ENCODE measurements at places on chromosomes 2 and 18.

DNA sequence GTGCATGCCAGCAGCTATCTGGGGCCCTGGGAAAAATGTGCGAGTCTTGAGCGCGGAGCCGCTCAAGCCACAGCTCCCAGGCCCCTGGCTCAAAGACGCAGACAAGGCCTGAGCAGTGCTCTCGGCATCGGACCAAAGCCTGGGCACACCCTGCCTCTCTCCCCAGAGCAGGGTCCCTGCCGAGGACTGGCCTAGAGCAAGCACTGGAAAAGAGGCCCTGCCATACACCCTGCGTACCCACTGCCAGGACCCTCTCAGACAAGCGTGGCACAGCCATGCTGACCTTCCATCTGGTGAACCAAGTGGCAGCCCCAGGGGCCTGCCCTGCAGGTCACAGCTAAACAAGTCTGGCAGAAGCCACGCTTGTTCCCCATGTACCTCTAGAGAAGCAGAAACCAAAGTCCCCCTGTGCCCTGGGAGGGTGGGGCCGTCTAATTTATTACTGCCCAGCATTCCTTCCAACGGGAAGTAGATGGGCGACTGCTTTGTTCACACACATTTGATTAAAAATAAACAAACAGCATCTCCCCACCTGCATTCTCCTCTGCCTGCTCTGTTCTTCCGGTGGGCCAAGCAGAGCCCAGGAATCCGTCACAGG is 14.0 kb downstream of the STK25 start:
- no peak for DNase-seq

- no peak for DNase-seq
Observed at GRCh38 chr2:233323851-233324250, 16.2 kb downstream of the SAG start.

GRCh38 chr2:6866275-6866671 is 566 bp upstream of the CMPK2 start:
- peak; percentile 37 for DNase-seq

DNA sequence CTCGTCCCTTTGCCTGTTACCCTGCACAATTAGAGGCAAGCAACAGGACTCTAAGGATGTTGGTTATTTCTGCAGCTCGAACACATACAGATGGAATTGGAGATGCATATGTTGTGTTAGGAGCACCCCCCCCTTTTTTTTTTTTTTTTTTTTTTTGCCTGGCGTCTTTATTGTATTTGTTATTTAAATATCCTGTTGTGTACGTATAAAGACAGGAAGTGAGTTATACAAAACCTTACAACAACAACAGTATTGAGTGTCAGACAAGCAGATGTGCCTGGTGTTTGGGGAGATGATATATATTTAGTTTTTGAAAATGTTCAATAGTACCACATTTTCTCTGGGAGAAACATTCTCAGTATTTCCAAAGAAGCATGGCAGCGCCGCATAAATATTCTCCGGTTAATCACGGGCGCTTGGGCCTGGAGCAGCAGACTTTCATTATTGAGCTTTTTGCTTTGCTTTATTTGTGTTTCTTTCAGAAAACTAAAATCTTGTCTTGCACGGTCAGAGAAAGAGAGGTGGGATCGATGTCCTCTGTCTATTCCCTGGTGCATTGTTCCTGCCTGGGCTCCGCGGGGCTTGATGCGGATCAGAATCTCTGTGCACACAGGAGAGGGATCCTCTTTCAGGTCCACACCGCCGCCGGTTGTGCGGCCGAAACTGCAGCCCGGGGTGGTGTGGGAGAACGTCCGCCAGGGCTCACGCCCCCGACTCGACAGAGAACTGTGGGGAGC is 23.2 kb upstream of the ZNF516 start:
- peak; percentile 7 for DNase-seq

GRCh38 chr2:146801886-146802285 is 1042.9 kb upstream of the ACVR2A start:
- no peak for DNase-seq

- peak; percentile 56 for DNase-seq
Observed at GRCh38 chr2:160407393-160408172, 86.0 kb downstream of the RBMS1 start.

GRCh38 chr18:12921178-12921577 is 26.6 kb upstream of the SEH1L start:
- no peak for DNase-seq

DNA sequence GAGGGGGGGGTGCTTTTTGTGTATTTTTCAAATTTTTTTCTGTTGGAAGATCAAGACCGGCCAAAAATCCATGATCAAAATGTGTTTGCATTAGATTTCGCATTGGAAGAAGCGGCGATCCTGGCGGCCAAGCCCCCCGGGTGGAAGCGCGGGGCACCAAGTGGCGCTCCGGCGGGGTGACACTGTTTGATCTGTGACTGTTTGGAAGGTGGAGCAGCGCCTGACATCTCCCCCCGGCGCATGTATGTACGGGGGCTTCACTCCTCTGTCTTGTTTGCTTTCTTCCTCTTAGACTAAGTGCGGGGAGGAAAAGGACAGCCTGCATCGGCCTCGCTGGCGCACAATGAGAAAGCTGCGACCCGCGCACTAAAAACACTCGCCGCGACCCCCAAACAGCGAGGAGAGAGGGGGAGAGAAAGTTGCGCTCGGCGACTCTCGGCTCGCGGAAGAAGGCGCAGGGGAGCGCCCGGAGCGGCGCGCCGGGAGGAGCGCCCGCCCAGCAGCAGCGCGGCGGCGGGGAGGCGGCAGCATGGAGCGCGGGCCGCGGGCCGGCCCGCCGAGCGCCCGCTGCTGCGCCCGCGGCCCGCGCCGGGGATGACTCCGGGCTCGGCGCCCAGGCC is 515 bp downstream of the TSHZ1 start:
- DNase-seq, result no peak

DNA sequence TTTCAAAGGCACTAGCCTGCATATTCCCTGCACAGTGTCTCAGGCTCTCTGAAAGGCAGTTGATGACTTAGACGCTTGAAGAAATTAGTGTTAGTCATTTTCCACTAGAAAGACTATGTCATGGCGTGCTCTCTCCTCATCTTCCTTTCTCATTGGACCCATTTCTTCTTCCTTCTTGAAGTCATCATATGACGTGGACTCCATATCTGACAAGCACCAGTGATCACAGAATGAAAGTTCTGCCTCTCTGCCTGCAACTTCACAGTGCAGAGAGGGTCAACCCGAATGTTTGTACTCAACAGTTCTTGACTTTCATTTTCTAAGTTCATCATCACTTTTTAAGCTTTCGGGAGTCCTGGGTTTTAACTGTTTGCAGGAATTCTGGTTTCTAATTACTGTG is 63.7 kb upstream of the CYRIA start:
- no peak for DNase-seq

Data from stimulated activated CD4-positive, alpha-beta T cell treated with anti-CD3 and anti-CD28 coated beads, Interleukin-2, amount 100 ng/mL, for 24 hours (primary cell).